Immature natural killer cell (primary cell): ENCODE measurements at places on chromosomes 16 and 17.

DNA sequence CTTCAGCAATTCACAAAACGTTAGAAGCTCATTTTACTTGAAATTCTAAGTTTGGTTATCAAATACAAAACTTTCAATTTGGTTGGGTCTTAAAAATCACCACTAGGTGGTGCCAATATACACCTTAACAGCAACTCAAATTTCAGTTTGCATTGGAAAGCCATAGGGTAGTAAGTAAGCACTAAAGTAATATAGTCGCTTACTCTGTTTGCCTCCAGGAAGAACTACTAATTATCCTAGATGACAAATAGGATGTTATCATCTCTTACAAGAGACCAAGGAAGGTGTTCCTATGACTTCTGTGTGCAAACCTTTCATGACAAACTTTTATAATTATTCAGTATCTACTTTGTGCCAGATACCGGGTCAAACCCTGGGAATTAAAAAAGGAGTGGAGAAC, 93.3 kb downstream of the MYO1D start:
- DNase-seq = peak; percentile 55

GRCh38 chr16:74778646-74779045, 4.0 kb upstream of the FA2H start:
- DNase-seq = no peak

- DNase-seq = no peak
Measured at GRCh38 chr16:48356633-48357376, 28.4 kb downstream of the SIAH1 start.

DNA sequence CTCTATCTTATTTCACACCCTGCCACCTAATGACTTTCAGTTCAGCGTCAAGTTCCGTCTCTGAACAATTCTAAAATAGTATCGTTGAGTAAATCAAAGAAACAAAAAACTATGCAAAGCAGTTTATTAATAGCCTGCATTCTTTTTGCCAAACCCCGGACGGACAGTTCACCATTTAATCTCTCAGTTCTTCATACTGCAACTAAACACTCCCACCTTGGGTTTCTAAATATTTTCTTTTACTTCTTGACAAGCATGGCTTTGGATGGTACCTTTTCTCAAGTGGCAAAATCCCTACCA, 1.2 kb downstream of the MYH11 start:
- DNase-seq = no peak

GRCh38 chr16:66447491-66447890, 20.4 kb downstream of the BEAN1 start:
- no peak for DNase-seq

DNA sequence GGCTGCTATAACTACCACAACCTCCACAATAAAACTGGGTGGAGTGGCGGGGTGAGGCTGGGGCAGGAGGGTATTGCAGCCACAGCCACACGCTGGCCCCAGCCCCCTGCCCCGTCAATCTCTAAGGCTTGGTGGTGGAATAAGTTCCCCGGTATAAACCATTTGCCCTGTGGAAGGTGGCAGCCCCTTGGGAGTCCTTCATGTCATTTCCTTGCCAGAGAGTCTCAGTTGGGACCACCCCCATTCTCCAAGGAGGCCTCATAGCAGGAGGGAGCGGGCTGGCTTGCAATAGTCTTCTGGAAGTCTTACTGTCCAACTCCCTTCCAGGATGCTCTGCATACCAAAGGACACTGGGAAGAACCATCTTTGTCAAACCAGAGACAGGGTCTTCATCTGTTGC, 19.4 kb downstream of the CD300A start:
- DNase-seq = no peak

GRCh38 chr16:79412783-79413225, 187.7 kb downstream of the MAF start:
- no peak for DNase-seq

GRCh38 chr17:35218915-35219314, 24.0 kb upstream of the SLFN5 start:
- DNase-seq = no peak

GRCh38 chr17:17675925-17676534, 5.2 kb upstream of the RAI1 start:
- DNase-seq = peak; percentile 56

- DNase-seq = no peak
Measured at GRCh38 chr17:75979705-75980187, 706 bp downstream of the TEN1 start.

DNA sequence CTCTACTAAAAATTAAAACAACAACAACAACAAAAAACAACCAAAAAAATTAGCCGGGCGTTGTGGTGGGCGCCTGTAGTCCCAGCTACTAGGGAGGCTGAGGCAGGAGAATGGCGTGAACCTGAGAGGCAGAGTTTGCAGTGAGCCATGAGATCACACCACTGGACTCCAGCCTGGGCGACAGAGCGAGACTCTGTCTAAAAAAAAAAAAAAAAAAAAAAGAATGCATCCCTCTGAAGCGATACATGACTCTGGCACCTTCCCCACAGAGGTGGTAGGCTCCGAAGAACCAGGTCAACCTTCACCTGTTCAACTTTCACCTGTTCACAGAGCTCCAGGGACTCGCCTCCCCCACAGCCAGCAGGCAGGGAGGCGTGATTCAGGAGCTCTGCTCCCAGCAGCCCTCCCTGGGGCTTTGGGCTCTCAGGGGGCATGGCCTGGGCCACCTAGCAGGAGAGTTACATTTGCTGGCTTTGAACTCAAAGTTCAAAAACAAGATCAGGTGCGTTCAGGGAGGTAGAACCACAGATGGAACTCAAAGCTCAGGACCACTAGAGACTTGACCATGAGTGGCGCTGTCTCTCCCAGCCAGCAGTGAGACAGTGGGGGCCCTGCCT, 5.6 kb downstream of the VAC14 start:
- no peak for DNase-seq

DNA sequence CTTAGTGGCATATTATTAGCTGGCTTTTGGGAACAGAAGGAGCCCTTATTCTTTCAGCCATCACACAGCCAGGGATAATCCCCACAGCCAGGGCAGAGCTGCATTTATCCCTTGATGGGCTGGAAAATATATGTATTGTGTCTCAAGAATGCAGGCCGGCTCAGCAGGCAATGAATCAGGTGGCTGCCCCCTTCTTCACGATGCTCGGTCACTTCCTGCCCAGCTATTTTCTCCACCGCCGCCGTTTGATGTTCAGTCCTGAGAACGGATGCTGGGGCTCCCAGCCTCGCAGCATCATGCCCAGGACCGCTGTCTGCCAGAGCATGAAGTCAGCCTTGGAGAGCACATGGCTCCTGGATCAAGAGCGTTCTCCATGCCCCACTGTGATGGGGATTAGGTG, 4.3 kb upstream of the MYH3 start:
- no peak for DNase-seq

DNA sequence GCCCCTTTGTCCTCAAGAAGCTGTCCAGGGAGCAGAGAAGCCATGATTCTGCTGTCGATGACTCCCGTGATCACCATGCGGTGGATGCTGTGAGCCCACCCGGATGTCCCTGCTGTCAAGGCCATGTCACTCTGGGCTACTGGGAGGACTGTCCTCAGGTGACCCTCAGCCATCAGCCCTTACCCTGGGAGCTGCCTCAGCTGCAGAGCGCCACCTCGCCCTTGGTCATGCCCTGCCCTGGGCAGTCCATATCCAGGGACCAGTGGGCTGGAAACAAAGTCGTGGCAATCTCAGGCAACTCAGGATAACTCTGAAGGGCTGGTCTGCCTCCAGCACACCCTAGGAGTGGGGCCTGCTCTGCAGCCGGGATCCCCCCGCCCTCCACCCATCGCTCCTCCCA, 63.6 kb downstream of the CACNG5 start:
- DNase-seq = no peak

GRCh38 chr17:28370035-28370743, at the start of gene VTN:
TSS of gene VTN (minus strand) at chr17:28370307. CDS start at chr17:28370203, 104 bp downstream.
- no peak for DNase-seq

GRCh38 chr16:85708338-85708737, 19.6 kb upstream of the GINS2 start:
- DNase-seq = no peak

DNA sequence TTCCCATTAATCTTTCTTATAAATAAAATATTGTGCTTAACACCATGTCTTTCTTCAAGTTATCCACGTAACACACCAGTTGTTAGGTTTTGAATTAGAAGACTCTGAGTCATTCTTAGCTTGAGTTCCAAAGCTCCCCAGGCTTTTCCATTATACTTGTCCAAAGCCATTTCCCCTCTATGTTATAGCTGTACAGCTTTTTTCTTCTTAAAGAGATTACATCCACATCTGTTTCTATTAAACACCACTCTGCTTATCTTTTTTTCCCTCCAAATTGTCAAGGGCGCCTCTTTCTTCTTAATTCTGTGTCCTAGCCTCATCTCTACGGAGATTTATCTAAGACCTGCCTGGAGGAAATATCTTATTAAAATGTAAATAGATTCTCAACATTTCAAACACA, 139.4 kb upstream of the CPHXL start:
- DNase-seq = no peak

DNA sequence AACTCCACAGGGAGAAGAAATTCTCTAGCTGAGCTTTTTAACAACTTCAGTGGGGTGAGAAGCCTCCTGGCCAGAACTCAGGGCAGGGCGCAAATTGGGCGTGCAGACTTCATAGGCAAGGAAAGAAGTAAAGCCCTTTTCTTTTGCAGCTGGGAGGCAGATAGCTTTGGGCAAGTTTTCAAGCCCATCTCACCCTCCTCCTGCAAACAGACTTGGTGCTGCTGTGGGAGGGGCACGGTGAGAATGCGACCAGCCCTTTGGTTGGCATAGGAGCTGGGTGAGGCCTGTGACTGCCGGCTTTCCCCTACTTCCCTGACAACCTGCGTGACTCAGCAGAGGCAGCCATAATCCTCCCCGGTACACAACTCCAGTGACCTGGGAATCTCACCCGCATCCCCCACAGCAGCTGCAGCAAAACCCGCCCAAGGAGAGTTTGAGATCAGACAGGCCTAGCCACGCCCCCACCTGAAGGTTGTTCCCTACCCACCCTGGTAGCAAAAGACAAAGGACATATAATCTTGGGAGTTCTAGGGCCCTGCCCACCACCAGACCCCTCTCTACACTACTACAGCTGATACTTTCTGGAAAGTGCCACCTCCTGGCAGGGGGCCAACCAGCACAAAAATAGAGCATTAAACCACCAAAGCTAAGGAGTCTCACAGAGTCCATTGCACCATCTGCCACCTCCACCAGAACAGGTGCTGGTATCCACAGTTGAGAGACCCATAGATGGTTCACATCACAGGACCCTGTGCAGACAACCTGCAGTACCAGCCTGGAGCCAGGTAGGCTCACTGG, 195.5 kb upstream of the CCL2 start:
- no peak for DNase-seq

DNA sequence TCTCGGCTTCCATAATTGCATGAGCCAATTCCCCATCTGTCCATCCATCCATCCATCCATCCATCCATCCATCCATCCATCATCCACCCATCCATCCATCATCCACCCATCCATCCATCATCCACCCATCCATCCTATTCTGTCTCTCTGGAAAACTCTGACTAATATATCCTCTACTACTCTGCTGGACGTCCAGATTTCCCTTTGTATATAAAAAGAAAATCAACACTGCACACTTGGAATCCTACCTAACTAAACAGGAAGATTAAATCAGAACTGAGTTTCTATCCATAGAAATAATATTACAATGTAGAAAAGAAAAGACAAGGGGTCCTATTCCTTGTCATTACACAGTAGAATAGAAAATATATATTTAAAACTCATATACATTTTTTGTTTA, 150.3 kb upstream of the CORO6 start:
- DNase-seq = no peak

DNA sequence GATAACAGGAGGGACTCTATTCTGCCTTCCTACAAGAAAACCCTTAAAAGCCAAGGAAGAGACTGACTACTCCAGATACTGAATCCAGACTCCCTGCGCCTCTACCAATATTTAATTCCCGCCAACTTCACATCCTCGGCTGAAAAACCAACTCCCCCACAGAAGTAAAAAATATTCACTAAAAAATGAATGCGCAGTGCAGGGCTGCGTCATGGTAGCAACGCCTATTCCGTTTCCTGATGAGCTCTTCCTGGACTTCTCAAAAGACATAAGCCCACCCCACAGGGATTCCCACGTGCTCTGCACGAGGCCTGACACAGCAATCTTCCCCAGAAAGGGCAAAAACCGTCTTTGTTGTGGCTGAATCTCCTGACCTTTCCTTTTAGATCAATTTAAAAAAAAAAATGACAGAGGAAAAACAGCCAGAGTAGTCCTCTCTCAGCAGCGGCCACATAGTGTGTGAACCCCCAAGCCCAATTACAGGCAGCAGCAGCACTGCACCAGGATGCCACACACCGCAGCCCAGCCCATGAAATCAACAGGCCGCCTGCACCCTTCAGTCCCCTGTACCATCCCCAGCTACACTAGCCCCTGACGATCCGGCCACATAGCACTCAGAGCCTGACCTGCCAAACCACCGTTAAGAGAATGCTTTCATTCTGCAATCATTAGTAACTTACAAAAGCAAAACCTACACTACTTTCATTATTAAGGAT, 23.9 kb downstream of the KLHDC4 start:
- DNase-seq = peak; percentile 58

- no peak for DNase-seq
Measured at GRCh38 chr17:15456496-15456895, 10.9 kb downstream of the CDRT4 start.

DNA sequence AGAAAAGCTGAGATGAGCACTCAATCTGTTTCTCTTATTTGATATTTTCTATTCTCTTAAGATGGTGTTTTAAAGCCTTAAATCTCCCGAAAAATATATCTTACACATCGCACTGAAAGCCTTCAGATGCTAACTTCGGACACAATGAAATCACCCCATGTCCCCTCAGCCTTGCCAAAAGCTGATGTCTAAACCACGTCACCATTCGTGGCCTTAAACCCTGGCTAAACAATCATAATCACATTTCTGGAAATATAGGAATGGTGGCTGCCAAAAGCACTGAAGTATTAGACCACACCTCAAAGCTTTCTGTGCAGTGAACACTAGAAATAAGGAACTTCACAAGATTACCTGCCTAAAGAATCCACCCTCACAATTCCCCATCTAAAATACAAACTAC, 402.7 kb downstream of the SOX9 start:
- no peak for DNase-seq

DNA sequence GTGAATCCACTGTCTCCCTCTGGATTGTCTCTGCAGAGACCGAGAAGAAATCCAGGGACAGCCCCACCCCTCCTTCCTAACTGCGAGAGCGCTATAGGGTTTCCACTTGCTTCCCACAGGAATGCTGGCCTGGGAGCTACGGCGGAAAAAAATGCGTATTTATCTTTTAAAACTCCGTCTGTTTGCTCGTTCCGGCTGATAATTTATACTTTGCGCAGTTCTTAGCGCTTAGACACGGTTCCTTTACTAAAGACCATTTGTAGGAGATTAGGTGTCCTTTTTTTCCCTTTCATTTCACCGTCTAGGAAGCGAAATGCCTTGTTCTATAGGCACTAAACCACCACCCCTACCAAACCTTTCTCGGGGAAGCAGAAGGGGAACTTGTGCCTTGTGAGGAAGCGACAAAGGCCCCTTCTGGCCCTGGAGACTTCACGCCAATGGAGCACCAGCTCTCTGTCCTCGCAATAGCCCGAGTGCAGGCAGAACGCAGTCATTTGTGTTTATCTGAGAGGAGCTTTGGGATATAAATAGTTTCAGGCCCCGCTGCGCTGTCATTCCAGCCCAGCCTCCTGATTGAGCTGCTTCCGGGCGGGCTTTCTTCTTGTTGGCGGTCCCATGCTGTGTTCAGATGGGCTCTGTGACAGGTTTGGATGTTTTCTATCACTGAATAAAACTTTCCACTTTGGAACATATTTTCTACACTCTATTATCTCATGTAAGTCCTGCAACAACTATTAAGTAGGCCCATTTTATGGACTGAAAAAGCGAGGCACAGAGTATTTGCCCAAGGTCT, 791 bp upstream of the SUPT4H1 start:
- no peak for DNase-seq

GRCh38 chr17:35243561-35244340, 879 bp downstream of the SLFN5 start:
- DNase-seq = peak; percentile 69
